ENCODE measurements at places on chromosomes 7 and 10.

- DNase-seq = peak; percentile 84
Observed at GRCh38 chr10:103254538-103255325, 9.0 kb downstream of the RPEL1 start.

- no peak for DNase-seq
Observed at GRCh38 chr7:156816943-156817572, 75.9 kb downstream of the LMBR1 start.

- DNase-seq = no peak
Observed at GRCh38 chr7:73682745-73683055, 553 bp downstream of the DNAJC30 start.

GRCh38 chr10:124092250-124092859, 1.0 kb downstream of the CHST15 start:
- DNase-seq = peak; percentile 3

DNA sequence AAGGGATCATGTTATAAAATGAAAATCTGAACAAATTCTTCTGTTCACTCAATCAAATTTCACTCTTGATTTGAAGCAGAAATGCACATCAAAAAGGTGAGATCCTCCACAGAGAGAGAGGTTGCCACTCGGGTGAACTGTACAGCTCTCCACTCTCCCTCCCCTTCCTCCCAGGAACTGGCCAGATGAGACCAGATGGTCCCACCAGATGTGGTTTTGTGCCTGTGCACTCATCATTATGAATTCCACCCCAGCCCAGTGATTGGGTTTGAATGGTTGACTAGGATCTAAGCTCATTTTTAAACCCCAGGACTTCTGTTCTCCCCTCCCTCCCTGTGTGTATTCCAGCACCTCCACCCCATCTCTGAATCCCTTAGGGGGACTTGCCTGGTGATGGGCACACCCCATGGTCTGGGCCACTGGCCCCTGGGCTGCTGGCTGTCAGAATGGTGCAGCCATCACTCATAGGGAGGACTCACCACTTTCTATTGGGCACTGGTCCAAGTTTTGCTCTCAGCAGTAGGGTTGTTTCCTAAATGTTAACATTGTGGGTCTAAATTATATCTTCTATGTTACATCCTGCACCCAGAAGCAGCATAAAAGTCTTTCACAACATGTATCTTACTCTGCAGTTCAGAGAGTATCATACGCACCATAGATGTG, 393.1 kb downstream of the TNS3 start:
- DNase-seq = no peak

DNA sequence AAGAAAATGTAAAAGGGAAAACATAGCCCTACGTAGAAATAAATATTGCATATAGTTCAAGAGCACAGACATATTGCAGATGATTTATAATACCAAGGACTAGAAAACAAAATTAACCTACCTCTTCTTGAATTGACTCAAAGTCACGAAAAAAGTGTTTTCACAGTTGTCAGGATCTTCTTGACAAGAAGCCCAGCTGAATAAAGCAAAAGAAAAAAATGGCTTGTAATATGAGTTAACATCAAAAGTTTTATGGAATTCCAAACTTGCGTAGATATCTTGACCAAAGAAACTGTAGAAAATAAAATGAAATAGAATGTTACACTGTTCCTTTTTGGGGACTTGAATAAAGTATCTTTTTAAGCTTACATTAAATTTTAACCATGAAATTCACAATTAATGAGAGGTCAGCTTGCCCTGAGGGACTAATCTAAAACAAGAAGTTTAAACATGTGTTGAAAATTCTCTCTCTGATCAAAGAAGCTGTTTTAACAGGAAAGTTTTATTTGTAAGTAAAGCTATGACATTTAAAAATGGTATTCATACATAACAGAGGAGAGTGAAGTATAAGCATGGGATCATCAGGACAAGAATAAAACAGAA, 133.1 kb upstream of the SEMA3C start:
- no peak for DNase-seq

DNA sequence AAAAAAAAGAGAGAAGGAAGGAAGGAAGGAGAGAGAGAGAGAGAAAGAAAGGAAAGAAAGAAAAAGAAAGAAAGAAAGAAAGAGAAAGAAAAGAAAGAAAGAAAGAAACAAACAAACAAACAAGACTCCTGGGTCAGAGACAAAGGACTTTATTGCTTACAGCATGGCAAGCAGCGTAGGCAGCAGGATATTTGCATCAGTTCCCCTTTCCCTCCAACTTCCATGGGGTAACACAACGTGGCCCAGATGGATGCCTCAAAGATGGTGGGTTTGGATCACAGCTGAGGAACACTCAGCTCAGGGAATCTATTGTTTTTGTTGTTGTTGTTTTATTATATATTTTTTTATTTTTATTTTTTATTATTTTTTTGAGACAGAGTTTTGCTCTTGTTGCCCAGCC, 128.5 kb upstream of the VKORC1L1 start:
- no peak for DNase-seq

- DNase-seq = no peak
Observed at GRCh38 chr10:109067031-109067430, 856.3 kb downstream of the XPNPEP1 start.

- DNase-seq = no peak
Observed at GRCh38 chr7:105613611-105614330, 32.5 kb upstream of the EFCAB10 start.

DNA sequence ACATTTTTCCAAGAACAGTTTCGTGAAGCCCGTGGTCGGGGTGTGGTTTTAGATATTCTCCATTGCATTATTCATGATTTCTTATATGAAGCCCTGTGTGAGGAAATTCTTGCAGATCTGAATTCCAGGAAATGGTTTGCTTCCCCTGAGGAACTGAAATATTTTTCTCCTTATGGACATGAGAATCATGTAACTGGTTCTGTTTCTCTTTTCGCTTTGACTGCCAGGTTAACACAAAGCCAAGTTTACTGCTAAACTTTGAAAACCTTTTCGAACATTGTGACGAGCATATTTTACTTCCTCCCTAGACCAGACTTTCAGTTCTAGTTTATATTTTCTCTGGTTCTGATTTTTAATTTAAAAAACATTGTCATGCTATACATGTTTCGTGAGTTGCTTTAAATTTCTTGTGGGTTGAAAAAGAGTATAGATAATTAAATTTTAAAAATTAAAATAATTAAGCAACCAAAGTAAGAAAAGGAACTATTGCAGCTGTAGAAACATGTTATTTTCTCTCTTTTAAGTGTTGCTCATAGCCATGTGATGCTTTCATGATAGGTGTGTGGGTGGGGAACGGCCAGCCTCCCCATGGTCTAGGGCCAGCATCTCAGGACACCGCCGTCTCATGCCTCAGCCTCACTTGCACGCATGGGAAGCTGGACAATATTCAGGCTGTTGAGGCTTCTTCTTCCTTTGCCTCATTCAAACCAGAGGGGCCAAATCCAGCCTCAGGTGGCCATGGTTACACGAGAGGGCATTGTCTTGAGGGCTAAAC, 97.1 kb downstream of the CREB5 start:
- peak; percentile 49 for DNase-seq

- no peak for DNase-seq
Observed at GRCh38 chr10:75195035-75195763, 15.4 kb upstream of the VDAC2 start.

- no peak for DNase-seq
Observed at GRCh38 chr7:46539892-46540483, 618.9 kb upstream of the IGFBP3 start.

DNA sequence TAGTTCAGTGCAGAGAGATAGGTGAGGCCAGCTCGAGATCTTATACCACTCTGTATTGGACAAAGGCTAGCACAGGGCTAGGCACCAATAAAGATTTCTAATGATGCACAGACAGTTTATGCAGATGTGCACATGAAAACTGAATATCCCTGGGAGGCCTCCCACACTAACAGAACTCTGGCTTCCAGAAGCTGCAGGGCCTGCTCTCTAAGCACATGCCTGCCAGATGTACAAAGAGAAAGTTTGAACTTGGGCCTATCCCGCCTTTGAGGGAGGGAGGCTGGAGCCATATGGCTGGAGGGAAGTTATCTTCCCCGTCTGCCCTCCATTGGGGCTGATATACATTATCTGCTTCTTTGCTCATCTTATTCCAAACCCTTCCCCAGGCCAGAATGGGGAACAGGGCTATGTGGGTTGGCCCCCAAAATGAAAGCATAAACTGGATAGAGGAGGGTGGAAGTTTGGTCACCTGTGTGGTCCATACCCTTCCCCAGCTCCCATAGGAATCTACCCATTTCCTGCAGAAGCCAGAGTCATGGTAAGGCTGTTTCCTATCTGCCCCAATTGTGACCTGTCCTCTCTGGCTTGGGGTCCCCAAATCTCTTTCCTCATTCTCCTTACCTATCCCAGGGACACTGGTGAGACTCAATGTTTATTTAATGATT, 3.8 kb downstream of the KAZALD1 start:
- DNase-seq = no peak

DNA sequence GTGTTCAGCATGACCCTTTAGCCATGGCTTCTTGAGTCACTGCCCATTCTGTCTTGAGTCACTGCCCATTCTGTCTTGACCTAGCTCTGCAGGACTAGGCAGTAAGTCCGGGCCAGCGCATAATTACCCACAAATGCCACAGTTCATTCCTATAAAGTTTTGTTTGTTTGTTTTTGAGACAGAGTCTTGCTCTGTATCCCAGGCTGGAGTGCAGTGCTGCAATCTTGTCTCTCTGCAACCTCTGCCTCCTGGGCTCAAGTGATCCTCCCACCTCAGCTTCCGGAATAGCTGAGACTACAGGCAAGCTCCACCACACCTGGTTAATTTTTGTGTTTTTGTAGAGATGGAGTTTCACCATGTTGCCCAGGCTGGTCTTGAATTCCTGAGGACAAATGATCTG, 32.7 kb upstream of the TARP start:
- DNase-seq = no peak

GRCh38 chr7:134836447-134836846, 57.0 kb downstream of the CALD1 start:
- no peak for DNase-seq

- no peak for DNase-seq
Observed at GRCh38 chr7:87982116-87982515, 48.1 kb downstream of the ADAM22 start.

DNA sequence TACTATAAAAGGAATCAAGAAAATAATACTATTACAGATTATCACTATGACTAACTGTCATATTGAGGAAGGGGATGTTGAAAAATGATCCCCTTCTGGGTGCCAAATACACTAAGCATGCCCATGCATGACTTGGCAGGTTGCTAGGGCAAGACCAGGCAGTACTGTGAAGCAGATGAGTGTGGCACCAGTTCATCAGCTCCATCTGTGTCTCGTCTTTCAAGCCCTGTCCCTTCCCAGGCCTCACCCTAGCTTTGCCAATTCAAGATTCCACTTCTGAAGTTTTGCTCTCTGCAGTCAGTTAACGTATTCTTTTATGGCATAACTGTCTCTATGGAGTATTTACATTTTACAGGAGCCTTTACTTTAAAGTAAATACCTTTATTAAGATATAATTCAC, 135.6 kb upstream of the HPS1 start:
- DNase-seq = no peak

DNA sequence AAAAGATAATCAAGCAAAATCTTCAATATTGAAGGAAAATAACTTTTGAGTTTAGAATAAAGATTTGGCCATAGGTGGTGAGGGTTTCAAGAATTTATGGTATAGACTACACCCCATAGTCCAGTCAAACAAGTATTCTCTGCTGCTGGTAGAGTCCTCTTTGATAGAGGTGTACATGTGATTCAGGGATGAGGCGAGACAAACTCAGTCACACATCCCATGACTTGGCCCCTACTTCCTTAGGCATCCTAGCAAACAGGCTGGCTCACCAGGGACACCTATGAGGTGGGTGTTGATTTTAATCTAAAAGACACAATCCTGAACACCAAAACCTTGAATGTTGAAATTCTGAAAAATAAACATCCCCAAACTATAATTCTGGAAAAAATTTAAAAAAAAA, 78.1 kb upstream of the SLC25A13 start:
- DNase-seq = no peak

GRCh38 chr10:12733271-12733670, 268.2 kb downstream of the CCDC3 start:
- DNase-seq = no peak

- no peak for DNase-seq
Observed at GRCh38 chr10:94412449-94412848, 10.1 kb downstream of the TBC1D12 start.

GRCh38 chr10:122338609-122339441, 35.7 kb upstream of the PLEKHA1 start:
- no peak for DNase-seq

- peak; percentile 35 for DNase-seq
Observed at GRCh38 chr10:17088118-17088806, 41.3 kb downstream of the CUBN start.

DNA sequence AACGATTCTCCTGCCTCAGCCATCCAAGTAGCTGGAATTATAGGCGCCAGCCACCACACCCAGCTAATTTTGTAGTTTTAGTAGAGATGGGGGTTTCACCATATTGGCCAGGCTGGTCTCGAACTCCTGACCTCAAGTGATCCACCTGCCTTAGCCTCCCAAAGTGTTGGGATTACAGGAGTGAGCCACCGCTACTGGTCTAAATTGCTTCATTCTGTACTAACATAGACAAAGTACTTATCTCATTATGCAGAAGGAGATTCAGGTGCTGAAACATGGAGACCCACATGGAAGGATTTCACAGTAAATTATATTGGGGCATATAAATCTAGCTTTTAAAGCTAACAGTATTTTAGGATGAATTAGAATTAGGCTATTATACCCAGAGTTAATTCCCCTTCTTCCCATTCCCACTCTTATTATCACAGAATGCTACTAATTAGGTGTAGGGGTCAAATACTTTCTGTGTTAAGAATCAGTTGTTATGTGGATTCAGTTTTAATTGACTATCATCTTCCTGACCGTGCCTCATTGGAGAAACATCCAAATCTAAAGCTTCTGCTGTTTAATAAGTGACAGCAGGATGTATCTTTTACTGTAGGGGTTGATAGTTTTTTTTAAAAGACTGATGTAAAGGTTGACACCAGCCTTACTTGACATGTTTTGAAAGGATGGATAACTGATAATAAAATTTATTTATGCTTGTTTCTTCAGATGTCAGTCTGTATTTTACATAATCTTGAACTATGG, 27.2 kb downstream of the ADK start:
- no peak for DNase-seq

- peak; percentile 40 for DNase-seq
Observed at GRCh38 chr10:119871881-119872609, 598 bp downstream of the MCMBP start.

DNA sequence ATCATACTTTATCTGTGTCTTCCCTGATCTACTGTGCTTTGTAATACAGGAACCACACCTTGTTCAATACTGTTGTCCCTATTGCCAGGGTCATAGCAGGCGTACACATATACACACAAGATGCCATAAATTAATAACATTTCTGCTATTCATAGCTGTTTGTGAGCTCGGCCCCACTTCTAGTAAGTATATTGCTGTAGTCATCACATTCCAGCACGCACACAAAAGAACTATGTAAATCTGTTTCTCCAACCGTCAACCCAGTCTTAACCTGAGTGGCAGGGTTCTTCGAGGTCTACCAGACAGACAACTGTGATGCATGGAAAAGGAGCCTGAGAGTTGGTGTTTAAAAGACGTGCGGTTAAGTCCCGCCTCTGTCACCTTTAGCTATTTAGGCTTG, 5.7 kb upstream of the CACNB2 start:
- no peak for DNase-seq
